ENCODE measurements at places on chromosomes 4 and X.
A peak's percentile ranks its signal among the peaks of the same experiment; 100 is the strongest.

DNA sequence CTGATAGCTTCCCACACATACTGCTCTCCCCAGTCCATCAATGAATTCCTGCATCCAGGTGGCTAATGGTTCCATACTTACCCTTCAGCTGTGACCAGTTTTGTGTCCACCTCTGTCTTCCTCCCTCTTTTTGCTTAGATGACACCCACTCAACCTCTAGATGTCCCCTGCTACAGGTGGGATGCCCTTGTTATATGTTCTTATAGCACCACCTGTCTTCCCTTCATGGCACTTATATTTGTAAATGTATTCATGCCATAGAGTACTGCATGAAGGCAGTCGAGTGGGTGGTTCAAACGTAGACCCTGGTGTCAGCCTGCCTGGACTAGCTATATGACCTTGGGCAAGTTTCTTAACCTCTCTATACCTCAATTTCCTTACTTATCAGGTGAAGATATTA, 6.5 kb upstream of the USP46 start:
- no peak for DNase-seq

- no peak for DNase-seq
Measured at GRCh38 chr4:7817877-7818398, 121.7 kb downstream of the AFAP1 start.

- no peak for DNase-seq
Measured at GRCh38 chrX:138082251-138082650, 516.3 kb downstream of the ZIC3 start.

DNA sequence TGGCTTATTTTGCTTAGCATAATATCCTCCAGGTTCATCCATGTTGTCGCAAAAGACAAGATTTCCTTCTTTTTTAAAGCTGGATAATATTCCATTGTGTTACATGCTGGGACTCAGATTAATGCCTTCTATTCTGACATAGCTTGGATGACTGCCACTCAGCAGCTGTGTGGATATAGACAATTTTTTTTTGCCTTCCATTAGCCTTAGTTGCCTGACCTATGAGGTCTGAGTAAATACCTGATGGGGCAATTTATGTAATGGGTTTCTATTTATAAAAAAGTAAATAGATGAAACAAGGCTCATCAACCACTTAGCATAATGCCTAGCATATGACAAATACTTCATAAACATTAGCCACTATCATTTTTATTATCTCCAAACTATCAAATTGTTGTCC, 515.4 kb downstream of the ZNF674 start:
- DNase-seq = no peak

DNA sequence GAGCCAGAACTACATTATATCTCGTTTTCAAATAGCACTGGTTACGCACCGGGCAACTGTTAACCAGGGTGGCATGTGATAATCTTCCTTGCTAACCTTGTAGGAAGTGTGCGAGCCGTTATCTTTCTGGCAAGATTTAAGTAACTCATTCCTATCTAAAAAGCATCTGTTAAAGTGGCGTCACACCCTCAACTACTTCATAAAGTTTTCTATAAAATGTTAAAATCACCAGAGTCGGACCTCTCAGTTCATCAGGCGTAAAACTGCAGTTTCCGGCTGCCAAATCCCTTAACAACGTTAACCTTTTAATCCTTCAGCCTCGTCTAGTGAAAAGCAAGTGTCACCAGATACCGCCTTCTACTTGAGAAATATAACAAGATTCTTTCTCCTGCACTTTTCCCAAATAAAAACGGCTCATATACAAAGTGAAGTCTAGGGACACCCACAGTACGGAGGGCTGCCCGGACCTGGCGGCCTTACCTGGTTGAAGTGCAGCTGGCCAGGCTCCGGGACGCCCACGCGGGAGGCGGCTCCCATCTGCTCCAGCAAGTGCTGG, 1.2 kb downstream of the SLC39A8 start:
- peak; percentile 13 for DNase-seq

GRCh38 chr4:89645482-89645881, 191.5 kb downstream of the SNCA start:
- no peak for DNase-seq

GRCh38 chr4:122668241-122668640, 47.4 kb upstream of the IL21 start:
- no peak for DNase-seq

- DNase-seq = no peak
Measured at GRCh38 chr4:38266616-38267015, 306.4 kb downstream of the PTTG2 start.

DNA sequence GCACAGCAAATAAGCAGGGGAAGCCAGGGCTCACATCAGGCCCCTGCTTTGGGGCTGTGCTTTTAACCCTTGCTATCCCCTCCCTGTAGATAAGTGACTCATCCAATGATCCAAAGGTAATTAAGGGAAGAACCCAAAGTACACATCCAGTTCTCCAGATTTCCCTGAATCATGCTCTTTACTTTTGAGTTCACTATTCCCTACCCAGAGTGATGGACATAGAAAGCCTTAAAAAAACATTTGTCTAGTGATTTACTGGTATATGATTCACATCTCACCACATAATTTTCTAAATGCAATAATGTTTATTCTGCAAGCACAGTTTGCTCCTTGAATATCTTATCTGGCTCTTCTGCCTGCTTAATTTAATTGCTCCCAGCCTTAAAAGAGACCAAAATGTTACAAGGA, 136.2 kb downstream of the PPP3CA start:
- DNase-seq = no peak

- no peak for DNase-seq
Measured at GRCh38 chrX:111460607-111461006, 48.6 kb upstream of the DCX start.

DNA sequence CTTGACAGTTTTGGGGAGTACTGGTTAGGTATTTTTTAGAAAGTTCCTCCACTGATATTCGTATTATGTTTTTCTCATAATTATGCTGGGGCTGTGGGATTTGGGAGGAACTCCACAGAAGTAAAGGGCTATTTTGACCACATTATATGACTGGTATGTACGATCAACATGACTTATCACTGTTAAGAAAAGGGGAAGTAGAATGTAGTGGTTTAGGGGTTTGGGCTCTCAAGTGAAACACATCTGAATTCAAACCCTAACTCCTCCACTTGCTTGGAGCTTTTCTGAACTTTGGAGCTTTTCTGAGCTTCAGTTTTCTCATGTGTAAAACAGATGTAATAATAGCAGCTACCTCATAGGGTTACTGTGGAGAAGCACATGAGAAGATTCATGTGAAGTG, 96.4 kb upstream of the C1GALT1C1 start:
- DNase-seq = no peak

DNA sequence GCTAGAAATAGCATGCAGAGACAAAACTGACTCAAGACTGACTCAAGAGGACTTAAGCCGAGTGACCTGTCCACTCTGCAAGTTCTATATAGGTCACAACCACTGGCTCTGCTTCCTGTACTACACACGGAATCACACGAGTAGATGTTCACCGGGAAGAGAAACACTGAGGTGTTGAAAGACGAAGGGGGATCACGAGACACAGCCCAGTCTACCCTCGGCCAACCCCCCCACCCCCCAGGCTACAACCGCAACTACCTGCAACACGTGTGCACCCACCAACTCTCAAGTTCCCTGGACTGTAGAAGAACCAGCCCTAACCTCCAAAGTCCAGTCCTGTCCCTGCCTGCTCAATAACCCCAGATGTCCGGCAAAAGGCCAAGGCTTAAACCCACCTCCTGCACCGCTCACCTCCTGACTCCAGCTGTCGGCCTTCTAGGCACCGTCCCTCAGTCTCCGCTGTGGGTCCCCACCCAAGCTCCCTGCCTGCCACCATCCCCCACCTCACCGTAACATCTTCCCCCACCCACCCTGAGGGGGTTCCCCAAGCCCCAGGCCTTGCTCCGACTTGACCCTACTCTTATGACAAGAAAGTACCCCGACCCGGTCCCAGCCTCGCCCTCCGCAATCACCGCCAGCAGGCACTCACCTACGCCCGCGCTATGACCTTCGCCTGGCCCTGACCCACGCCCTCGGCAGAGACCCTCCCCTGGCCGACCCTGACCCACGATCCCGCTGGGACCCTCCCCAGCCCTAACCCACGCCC, 739 bp downstream of the GAK start:
- no peak for DNase-seq

GRCh38 chr4:87838890-87839591, 6.3 kb downstream of the MEPE start:
- DNase-seq = no peak

DNA sequence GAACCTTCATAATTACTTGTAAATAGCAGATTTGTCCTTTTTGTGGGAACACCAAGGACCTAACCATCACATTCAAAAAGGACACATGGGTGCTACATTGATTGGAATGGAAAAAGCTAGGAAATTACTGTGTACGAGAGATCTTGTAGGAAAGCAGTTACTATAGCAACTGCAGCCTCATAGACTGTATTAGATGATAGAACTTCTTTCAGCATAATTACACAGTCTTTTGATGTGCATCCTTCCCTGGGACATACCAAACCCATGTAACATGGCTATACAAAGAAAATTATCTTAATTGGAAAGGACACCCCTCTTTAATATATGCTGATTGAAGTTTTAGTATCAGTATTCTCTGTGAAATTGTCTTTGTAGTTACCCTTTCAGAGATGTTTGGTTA, 130.7 kb upstream of the CTSO start:
- DNase-seq = no peak

- no peak for DNase-seq
Measured at GRCh38 chr4:80540349-80540748, 204.8 kb downstream of the CFAP299 start.

DNA sequence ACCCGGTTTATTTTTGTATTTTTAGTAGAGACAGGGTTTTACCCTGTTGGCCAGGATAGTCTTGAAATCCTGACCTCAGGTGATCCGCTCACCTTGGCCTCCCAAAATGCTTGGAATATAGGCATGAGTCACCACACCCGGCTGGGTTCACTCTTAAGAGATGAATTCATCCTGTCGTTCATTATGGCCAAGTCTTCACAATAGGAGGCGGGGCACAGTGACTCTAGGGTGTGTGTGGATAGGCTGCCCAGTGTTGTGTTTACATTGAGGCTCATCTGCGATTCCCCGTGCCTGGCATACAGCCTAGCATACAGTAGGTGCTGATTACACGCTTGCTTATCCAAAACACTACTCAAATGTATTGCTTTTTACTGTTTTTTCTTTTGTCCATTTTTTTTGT, 41.3 kb upstream of the IGFBP7 start:
- no peak for DNase-seq

GRCh38 chr4:23423540-23423939, 466.3 kb downstream of the PPARGC1A start:
- no peak for DNase-seq

- no peak for DNase-seq
Measured at GRCh38 chrX:105226499-105226898, 6.0 kb upstream of the TEX13A start.

DNA sequence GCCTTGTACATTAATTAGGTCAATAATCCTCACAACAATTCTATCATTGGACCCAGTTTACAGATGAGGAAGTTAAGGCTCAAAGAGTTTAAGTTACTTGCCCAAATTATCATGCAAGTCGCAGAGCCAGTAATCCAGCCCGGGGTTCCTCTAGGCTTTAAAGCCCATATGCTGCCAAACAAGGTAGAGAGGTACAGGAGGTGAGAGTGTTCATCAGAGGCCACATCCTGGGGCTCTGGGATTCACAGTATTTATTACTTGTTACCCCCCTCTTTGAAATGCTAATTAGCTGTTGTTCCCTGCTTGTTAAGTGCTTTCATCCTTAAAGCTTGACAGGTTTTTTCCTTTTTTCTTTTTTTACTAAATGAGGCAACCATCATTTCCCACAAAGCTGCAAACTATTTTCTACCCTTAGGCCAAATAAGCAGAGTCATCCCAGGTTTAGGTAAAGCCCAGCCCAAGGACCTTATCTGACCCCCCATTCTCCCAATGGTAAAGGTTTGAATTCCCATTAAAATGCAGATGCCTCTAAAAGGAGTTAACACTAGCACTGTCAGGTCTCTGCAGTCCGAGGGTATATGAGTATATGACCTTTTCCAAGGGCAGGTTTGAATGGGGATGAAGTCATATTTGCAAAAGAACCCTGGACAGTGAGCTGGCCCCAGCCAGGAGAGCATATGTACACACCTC, 150.3 kb downstream of the SOX3 start:
- no peak for DNase-seq

- peak; percentile 77 for DNase-seq
Measured at GRCh38 chr4:156815717-156816359, 155.8 kb downstream of the PDGFC start.

- no peak for DNase-seq
Measured at GRCh38 chrX:34900691-34901090, 41.9 kb upstream of the FAM47B start.

DNA sequence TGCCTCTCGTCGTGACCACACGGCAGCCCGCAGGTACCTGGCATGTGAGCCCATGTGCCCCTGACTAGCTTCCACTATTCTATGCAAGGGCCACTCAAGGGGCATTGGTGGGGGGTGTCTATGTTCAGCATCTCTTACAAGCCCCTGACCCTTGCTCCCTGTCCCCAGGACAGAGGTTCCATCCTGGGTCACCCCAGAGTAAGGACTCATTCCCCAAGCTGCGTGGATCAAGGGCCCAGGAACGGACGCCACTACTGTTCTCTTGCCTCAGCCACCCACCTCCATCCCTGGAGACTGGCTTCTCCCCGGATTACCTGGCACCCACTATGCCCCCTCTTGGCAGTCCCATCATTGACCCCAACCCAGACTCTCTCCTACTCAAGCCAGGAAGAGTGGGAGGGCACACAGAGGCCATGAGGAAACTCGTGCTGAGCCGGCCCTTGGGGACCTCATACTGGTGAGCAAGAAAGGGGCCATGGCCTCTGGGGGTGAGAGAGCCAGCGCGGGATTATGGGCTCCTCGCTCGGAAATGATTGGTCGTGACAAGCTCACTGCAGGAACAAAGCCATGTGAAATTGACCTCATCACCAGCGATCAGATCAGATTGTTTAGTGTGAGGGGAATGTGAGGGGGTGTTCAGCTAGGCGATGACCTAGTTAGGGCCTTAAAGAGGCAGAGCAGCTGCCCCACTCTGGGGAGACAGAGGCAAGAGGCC, 50.1 kb upstream of the PJA1 start:
- DNase-seq = no peak

GRCh38 chrX:83588409-83588808, 80.3 kb downstream of the POU3F4 start:
- no peak for DNase-seq

DNA sequence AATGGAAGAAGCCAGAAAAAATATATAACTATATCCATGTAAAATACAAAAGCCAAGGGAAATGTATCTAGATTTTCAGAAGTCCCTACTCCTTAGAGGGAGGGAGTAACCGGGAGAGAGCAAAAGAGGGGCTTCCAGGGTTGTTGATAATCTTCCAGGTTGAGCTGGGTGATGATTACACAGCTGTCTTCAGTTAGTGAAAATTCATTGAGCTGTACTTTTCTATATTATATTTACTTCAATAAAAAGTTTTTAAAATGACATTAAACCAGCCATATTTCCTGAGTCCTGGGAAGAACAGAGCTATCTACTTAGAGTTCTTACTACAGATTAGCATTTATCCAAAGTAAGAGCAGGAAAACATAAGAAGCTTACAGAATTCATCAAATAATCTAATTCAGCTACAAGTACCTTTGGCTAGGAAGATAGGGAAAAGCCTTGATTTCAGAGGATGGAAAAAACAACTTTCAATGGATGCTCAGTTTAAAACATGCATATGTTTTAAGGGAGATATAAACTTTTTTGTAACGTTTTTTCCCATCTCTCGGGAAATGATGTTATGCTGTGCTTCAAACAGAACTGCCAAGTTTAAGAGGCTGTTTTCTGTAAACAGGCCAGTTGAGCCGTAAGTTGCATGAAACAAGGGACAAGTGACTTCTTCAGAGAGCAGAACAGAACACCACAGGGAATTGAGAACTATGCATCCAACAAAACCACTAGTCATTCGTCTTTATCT, 204.6 kb downstream of the SCFD2 start:
- no peak for DNase-seq

- no peak for DNase-seq
Measured at GRCh38 chr4:158513256-158513655, 8.4 kb upstream of the RXFP1 start.

All from NCI-H2171 (cell line).